ENCODE measurements at places on chromosomes 1 and 21.

- DNase-seq = no peak
Measured at GRCh38 chr1:169793730-169794129, 977 bp downstream of the METTL18 start.

DNA sequence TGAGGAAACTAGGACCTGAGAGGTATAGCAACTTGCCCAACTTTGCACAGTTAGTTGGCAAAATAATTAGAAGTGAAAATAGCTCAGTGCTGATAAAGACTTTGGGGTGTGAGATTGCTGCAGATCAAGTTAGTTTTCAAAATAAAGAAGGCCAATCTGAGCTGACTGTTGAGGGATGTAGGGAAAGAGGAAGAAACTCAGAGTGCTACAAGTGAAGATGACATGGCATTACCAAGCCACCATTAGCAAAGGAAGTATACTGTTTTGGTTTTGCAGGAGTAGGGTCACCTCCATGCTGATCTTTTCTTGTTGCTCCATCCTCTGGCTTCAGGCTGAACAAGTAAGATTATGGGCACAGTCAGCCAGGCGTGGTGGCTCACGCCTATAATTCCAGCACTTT is 78.7 kb upstream of the ADAM30 start:
- DNase-seq = no peak

DNA sequence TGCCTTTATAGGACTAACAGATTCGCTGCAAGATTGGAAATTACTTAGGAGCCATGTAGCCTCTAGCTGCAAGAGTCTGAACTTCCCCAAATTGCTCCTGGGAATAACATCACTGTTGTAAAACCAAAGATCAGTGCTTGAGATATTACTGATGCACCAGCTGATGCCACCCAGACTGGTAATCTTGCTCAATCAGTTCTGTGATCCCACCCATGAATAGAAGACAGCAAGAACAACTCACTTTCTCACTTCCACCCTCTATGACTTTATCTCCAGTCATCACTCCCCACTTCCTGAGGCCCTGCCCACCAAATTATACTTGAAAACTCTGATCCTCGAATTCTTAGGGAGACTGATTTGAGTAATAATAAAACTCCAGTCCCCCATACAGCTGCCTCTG is 1011.1 kb downstream of the PLA2G4A start:
- no peak for DNase-seq

- peak; percentile 70 for DNase-seq
Measured at GRCh38 chr1:246002725-246003441, 504.2 kb downstream of the SMYD3 start.

DNA sequence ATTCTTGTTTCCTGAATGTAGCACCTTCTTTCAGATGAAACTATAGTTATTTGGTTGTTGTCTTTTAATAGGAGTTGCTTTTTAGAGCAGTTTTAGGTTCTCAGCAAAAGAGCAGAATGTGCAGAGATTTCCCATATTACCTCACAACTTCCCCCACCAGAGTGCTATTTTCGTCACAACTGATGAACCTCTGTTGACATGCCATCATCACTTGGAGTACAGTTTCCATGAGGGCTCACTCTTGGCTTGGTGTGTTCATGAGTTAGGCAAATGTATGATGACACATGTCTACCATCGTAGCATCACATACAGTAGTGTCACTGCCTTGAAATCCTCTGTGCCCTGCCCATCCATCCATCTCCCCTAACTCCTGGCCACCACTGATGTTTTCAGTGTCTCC is 3.7 kb downstream of the IBA57 start:
- DNase-seq = no peak

DNA sequence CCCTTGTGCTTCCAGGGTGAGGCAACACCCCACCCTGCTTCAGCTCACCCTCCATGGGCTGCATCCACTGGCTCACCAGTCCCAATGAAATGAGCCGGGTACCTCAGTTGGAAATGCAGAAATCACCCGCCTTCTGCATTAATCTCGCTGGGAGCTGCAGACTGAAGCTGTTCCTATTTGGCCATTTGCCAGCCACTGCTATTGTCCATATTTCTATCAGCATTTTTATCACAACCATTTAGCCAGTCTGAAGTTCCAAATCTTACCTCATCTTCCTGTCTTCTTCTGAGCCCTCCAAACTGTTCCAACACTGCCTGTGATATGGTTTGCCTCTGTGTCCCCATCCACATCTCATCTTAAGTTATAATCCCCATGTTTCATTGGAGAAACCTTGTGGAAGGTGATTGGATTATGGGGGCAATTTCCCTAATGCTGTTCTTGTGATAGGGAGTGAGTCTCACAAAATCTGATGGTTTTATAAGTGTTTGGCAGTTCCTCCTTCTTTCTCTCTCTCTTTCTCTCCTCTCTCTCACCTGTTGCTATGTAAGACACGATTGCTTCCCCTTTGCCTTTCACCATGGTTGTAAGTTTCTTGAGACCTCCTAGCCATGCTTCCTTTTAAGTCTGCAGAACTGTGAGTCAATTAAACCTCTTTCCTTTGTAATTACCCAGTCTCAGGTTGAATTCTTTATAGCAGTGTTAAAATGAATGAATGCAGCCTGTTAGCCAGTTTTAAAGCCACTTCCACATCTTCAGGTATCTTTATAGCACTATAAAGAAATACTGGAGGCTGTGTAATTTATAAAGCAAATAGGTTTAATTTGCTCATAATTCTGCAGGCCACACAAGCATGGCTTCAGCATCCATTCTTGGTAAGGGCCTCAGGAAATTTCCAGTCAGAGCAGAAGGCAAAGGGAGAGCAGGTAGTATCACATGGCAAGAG is 203.5 kb downstream of the FCRL5 start:
- no peak for DNase-seq

- no peak for DNase-seq
Measured at GRCh38 chr1:185376840-185377635, 60.0 kb upstream of the IVNS1ABP start.

- no peak for DNase-seq
Measured at GRCh38 chr1:239708622-239709021, 322.3 kb downstream of the CHRM3 start.

DNA sequence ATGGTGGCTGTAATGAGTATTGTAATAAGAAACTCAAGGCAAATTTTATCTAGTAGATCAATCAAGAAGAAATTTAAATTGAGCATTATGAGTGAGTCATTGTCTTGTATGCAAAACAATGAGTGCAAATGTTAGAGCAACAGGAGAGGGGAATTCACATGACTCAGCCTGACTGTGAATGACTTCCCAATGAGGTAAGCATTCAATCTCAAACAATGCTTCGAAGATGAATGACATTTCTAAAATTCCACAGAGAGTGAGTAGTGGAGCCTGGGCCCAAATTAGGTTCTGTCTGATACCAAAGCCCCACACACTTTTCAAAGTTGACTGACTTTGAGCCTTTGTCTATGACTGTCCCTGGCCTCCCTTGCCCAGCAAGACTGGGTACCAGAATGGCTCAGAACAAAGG is 738.0 kb downstream of the PTPRU start:
- no peak for DNase-seq

GRCh38 chr1:98698625-98699024 is 37.1 kb downstream of the SNX7 start:
- DNase-seq = no peak

DNA sequence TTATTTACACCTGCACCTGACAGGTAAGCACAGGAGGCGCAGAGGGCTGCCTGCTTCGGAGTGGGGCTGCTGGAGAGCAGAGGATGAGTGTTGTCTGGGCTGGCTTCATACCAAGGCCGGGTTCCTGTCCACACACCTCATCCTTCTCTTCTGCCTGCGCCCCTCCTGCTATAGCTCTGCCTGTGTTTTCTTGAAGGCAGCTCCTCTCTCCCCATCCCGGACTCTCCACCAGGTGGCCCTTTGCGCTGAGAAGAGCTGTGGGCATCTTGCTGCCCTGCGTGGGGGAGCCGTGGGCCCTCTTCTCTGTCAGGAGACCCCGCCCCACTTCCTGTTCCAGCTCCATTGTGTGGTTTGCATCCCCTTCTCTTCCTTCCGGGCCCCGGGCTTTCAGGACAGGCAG is 35.0 kb downstream of the ARHGEF10L start:
- DNase-seq = no peak

GRCh38 chr1:67807282-67807681 is 26.0 kb downstream of the GNG12 start:
- no peak for DNase-seq

DNA sequence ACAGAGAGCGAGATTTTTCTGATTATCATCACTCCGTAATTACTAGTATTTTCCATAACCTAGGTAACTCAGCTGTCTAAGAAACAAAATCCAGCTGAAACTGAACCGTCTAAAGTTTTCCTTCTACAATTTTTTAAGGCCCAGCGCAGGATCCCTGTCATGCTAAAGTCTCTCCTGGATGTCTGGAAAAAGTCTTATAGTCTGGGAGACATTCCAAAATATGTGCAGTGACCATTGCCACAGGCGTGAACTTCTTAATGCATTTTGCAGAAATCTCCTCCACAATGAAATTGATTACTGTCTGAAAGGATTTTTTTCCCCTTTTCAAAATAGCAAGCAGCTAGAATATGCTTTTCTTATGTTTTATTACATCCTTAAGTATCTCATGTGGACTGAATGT is 209.3 kb upstream of the C1orf105 start:
- DNase-seq = no peak

DNA sequence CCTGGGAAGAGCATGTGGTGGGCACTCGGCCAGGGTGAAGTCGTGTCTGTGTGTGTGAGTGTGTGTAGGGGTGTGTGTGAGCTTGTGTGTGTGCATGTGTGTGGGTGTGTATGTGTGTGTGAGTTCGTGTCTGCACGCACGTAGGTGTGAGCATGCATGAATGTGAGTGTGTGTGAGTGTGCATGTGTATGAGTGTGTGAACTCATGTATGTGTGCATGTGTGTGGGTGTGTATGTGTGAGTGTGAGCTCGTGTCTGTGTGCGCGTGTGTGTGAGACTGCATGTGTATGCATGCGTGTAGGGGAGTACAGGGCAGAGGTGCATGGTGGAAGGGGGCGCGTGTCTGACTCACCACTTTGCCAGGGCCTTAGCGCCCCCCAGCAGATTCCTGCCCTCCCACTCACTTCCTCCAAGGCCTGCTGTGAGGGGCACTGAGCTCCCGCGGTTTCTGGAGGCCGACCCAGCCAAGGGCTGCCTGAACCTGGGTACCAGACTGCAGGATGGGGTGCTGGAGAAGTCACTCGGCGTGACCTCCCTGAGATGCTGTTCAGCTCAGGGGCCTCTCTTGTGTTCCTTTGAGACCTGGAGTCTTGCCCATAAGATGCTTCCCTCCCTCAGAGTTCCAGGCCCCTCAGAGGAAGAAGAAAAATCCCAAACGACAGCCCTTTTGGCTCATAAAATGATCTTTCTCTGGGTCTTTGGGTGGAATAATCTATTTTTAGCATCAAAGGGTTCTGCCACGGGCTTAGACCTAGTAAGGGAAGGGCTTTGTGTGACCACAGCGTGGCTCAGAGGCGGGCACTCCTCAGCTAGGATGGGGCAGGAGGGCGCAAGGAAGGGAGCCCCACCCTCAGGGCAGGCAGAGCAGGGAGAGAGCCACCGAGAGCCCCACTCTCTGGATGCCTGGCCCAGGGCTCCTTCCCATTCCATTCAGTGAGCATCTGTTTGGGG is 41.1 kb upstream of the RUNX3 start:
- no peak for DNase-seq

GRCh38 chr1:59570524-59570923 is 244.2 kb upstream of the HOOK1 start:
- DNase-seq = no peak

DNA sequence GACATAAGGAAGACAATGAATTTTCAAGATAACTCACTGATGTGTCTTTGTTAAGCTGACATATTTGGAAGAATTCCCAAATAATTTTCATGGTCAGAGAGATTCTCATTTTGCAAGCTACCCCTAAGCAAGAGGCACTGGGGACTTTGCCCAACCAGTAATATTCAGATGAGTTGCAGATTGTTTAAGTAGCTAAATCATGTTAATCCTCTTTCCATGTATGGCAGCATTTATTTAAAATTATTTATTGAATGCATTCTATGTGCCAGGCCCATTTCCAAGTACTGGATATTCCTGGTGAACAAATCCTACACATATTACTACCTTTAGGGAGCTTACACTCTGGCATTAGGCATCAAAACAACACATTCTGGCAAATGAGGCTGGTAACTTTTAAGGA is 56.5 kb upstream of the BACH1 start:
- DNase-seq = no peak

GRCh38 chr1:37658486-37658885 is 23.8 kb upstream of the RSPO1 start:
- no peak for DNase-seq

GRCh38 chr1:72915581-72915980 is 633.2 kb upstream of the NEGR1 start:
- no peak for DNase-seq

- no peak for DNase-seq
Measured at GRCh38 chr1:243623841-243624240, 226.2 kb downstream of the AKT3 start.

DNA sequence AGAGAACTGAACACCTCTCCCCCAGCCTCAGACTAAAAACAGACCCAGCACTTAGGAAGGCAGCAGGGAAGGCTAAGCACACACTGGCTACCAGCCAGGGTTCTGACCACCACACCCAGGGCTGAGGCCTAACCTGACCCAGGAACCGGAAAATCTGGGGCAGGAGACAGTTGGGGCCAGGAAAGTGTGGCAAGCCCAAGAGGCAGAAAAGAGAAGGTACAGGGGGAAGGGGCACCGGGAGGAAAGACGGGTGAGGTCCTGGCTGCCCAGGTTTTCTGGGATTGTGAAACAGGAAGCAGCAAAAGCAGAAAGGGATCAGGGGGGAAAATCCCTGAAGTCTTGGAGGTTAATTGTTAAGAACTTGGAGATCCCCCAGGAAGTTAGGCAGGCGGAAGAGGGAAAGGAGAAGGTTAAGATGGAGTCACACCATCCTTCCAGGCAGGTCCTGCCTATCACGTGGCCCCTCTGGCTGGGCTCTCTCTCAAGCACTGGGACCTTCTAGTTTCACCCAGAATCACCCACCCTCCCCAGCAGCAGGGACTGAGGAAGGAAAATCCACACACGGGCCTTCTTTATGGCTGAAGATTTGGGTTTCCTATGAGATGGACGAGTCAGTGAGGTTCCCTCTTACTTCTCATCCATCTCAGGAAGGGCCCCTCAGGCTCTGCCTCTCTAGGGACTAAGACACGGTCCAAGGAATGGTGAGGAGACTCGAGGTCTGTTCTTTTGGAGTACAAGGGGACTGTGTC is 2.6 kb downstream of the HDGF start:
- DNase-seq = no peak

- no peak for DNase-seq
Measured at GRCh38 chr1:32241001-32241763, 5.8 kb upstream of the FAM167B start.

DNA sequence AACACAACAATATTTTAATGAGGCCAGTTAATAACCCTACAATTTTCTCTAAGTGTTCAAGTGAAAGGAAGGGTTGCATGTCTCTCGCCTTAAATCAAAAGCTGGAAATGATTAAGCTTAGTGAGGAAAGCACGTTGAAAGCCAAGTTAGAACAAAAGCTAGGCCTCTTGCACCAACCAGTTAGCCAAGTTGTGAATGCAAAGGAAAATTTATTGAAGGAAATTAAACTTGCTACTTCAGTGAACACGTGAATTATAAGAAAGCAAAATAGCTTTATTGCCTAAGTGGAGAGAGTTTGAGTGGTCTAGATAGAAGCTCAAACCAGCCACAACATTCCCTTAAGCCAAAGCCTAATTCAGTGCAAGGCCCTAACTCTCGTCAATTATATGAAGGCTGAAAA is 135.6 kb downstream of the DUSP10 start:
- no peak for DNase-seq

Measured in activated CD8-positive, alpha-beta memory T cell treated with anti-CD3 and anti-CD28 coated beads for 1 hour (primary cell).